NCI-H2081 treated with DMSO at 0.1 percent for 48 hours (cell line): ENCODE measurements at places on chromosomes 2 and 18.

GRCh38 chr2:73080321-73081131 is 9.0 kb upstream of the SFXN5 start:
- DNase-seq, result no peak

DNA sequence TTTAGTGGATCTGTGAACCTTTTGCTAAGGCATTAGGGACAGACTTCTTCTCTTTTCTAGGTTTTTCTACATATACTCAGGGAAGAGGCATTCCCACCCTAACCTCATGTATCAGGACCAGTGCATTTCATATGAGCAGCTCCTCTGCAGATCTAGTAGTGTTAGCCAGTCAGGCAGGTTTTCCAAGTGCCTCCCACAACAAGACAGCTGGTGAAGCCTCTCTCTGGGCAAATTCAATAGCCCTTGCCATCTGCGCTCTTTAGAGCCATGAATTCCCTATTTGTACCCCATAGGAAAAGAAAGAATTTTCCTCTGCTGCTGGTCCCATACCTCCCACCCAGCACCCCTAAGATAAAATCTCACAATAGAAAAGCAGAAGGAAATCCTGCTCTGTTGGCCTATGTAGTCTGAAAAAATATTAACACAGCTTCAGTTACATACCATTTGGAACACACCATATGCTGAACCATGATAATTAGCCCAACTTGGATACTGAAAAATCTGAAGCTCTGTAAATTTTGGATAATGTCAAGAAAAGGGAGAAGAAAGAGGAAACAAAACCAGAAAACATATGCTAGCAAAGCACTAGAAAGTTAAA is 1354.6 kb upstream of the NRXN1 start:
- DNase-seq, result no peak

DNA sequence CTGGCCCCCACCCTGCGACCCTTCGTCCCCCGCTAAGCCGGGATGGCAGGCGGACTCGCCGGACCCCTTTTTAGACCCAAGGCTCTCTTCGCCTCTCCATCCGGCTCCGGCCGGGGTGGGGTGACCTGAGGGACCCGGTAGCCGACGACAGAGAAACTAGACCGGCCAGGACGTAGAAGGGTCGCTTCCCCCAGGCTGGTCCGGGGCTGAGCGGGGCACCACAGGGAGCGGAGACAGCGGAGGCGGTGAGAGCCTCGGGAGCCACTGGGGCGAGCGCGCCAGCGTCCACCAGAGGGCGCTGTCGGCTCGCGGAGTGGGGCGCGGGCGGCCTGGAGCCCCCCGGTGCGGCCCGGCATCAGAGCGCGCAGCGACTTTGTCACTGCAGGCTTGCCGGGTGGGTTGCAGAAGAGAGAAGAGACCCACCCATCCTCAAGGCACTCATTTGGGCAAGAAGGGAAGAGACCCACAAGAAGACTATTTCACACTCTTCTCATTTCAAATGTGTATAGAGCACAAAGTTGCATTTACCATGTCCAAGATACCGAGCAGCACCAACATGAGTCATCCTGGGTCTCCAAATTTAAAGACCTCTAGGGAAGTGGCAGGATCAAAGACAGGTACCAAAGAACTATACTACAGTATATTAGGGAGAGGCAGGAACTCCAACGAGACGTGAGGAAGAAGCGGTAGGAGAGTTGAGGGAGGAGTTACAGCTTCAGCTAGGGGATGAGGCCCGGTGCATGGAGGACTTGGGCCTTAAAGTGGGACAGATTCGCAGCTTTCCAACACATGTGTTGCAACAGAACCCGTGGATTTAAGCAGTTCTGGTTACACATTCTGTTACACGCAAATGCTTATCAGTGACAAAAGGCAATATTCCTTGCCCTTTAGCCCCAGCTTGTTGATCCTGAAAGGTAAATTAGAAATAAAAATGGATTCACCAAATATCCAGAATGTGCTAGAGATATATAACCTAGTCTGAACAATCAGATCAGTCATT is 7.6 kb upstream of the PRKCE start:
- DNase-seq, result no peak

- no peak for DNase-seq
Measured at GRCh38 chr2:176136374-176137251, 7.1 kb downstream of the HOXD8 start.

- DNase-seq, result no peak
Measured at GRCh38 chr2:239151201-239152131, 249.4 kb downstream of the HDAC4 start.

DNA sequence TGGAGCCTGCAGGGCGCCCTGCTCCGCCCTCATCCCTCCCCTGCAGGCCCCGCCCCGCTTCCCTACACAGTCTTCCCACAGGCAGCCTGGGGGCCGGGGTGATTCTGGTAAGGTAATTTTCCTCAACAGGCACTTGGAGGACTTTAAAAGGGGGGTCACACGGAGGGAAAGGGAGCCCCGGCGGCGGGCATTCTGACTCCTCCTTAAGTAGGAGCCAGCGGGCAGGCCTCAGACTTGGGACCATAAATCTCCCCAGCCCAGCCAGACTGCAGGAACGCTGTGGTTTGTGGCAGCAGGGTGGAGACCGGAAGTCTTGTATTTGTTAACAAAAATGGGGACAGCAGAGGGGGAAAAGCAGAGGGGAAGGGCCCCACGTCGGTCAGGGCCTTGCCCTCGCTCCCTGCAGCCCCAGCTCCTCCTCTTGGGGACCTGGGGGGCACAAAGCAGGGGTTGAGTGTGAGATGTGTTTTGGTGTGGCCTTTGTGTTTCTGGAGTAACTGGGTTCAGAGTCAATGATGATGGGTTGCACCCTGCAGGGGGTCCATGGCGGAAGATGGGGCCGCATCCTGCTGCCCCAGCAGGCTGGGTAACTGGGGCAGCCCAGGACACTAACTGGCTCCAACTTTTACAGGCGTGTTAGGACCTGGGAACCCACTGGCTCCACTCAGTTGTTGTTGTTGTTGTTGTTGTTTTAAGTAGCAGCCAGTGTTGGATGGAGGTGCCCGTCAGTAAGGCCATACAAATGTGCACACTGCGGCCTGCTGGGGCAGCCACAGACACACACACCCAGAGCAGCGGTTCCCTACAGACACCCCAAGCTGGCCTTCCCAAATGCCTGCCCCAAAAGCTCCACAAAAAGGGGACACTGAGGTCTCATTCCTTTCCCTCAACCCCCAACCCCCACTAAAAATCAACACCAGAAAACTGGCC is 27.7 kb downstream of the SMAD7 start:
- no peak for DNase-seq

DNA sequence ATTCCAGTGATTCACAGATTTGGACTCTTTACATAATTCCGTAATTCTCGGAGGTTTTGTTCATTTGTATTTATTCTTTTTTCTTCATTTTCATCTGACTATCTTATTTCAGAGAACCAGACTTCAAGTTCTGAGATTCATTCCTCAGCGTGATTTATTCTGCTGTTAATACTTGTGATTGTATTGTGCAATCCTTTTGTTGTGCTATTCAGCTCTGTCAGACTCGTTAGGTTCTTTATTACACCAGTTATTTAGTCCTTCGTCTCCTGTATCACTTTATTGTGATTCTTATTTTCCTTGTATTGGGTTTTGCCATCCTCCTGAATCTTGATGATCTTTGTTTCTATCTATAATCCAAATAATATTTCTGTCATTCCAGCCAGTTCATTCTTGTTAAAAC is 529.3 kb upstream of the LRRTM4 start:
- DNase-seq, result no peak

- DNase-seq, result no peak
Measured at GRCh38 chr18:79007440-79007839, 27.8 kb downstream of the SALL3 start.

DNA sequence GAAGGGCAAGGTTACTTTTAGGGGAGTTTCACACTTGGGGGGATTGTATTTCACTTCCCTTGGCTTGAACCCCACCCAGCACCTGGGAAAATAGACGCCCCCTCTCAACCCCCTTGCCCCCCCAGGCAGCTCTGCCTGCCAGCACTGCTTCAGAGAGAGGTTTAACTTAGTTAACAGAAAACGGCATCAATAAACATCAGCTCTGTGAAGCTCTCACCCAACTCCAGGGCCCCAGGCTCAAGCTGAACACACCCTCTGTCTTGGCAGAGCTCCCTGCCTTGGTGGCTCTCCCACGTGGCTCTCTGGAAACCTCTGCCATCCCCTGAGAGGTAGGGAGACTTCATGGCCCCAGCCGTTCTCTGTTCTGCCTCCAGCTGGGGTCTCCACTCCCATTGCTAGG is 244.1 kb downstream of the ACKR3 start:
- DNase-seq, result no peak

GRCh38 chr2:227460070-227460485 is 11.9 kb upstream of the AGFG1 start:
- no peak for DNase-seq

DNA sequence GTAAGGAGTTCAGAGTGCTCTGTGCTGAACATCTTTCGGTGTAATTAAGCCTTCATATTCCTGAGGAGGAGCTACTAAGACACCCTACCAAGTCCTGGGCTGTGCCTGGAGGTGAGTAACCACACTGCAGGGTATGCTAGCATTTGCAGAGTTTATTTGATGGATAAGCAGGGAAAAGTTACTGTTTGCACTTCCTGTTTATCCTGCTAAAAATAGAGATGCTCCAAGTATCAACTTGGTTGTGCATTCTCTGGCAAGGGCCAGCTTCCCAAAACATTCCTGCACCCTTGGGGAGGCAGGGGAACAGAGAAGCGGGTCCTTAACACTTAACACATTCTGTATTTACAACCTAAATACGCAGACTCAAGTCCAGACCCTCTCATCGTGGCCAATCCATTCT is 49.8 kb downstream of the PARD6G start:
- DNase-seq, result no peak

DNA sequence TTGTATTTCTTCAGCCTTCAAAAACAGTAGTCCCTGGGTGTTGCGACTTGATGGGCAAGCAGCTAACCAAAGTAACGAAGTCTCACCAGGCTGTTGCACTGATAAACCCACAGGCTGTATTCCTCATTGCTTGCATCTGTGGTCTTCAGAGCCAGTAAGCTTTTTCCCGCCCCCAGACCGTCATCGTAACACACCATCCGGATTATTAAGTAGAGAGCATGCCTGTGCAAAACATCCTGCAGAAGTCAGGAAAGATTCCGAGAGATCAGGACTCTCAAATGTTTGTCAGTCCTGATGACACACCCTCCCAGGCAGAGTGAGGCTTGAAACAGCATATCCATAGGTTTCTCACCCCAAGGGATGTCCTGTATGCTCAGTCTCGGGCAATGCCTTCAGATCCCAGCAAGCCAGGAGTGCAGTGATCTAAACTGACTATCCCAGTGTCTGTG is 15.9 kb downstream of the ITGB1BP1 start:
- no peak for DNase-seq
